T-helper 9 cell (primary cell): ENCODE measurements at places on chromosomes 12 and 14.

DNA sequence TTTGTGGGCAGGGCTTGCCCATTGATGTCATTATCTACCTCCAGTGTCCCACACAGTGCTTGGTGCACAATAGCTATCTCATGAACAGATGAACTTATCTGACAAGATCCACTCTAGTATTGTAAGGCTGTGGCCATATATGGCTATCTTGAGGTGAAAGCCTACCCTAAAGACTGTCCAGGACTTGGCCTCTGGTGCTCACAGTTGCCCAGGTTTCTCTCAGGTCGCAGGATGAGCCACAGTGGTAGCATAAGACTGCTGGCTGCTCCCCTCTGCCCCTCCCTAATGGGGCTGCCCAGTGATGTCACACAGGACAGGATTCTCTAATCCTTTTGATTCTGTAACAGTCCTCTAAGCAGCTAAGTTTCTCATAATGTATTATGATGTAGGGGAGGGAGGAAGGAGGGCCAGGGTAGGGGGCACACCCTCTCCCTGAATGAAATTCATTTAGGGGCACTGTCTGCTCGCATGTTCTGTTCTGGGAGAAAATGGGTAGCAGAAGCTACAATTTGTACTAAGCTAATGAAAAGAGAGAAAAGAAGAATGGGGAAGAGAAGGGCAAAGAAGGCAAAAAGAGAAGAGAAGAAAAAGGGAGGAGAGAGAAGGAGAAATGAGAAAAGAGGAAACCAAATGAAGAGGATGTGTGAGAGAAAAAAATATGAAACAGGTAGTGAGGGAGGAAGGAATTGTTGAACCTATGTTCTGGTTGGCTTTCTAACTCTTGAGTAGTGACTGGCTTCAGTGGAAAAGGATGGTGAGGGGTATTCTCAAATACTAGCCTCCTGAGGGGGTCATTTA, 3.4 kb upstream of the PPM1A start:
- no peak for DNase-seq

GRCh38 chr14:71764701-71765382, 167.4 kb upstream of the RGS6 start:
- no peak for DNase-seq

GRCh38 chr12:75823475-75823874, 208.1 kb downstream of the PHLDA1 start:
- DNase-seq: no peak

GRCh38 chr14:70366911-70367310, 7.4 kb upstream of the COX16 start:
- no peak for DNase-seq

DNA sequence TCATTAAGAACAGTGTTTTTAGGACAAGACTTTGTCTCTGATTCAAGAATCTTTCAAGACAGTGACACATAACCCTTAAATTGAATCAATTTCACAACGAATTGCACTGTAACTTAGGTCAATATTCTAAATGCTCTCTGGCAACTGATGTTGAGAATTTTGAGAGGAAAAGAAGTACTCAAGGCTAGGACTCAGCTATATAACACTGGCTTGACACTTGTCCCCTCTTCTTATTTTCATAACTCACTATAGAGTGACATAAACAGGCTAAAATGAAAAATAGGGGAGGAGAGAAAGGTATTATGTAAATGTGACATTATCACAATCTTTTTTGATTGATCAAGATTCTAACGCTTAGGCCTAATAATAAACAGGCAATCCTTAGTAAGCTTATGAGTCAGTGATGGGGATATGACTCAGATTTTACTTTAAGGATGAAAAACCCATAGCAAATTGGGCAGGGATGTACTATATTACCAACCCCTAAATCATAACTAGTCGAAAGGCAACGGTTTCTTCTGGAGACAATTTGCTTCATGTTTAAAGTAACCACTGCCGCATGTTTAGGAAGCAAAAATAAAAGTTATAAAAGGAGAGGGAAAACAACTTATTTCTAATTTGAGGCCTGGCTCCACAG, 10.9 kb downstream of the BTG1 start:
- no peak for DNase-seq

DNA sequence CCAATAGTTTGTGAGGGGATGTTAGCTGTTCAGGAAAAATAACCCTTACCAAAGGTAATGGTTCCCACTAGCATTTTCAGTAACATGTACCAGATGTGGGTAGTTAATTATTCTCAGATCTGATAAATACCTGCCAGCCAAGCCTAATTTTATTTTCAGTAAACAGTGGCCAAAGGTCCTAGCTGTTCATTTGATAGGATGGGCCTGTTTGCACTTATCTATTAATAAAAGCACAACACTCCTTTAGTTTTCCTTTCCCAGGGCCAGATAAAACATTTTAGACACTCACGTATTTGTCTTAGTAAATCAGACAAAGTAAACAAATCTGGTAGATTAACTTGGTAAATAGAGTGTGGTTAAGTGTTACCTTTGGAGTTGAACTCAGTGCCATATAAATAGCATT, 345.1 kb downstream of the RAD51B start:
- DNase-seq: no peak

GRCh38 chr12:30880061-30880460, 46.5 kb upstream of the TSPAN11 start:
- DNase-seq: no peak

DNA sequence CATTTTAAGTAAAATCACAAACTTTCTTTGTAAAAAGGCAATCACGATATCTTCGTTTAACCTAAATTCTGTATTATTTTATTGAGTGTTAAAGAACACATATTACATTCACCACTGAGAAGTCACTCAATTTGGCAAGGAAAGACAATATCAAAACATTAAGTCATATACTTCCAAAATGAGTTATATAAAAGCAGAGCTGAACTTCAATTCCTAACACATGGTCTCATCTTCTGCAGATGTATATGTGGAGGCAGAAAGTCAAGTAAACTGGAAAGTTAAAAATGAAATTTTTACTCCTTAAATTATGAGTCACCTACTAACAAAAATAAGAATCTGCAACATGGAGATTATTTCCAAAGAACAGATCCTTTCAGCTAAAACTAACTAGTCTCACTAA, 28.7 kb downstream of the BMAL2 start:
- no peak for DNase-seq

- DNase-seq: no peak
These were observed 22.0 kb upstream of the RCOR1 start for GRCh38 chr14:102570334-102570995.

DNA sequence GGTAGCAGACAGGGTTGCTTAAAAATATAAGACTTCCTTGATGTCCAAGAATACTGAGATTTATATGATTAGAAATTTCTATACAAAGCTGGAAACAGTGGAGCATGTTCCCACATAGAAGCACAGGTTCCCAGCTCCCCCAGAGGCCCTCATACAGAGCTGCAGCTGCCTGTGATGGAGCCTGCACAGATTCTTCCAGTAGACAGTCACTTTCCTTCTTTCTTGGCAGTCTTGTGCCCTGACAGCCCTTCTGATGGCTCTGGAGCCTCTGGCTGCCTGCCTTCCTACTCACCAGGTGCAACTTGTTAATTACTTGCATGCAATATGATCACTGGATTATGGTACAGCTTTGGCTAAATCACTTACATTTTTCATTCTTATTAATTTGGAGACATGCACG, 44.4 kb downstream of the BICD1 start:
- no peak for DNase-seq

DNA sequence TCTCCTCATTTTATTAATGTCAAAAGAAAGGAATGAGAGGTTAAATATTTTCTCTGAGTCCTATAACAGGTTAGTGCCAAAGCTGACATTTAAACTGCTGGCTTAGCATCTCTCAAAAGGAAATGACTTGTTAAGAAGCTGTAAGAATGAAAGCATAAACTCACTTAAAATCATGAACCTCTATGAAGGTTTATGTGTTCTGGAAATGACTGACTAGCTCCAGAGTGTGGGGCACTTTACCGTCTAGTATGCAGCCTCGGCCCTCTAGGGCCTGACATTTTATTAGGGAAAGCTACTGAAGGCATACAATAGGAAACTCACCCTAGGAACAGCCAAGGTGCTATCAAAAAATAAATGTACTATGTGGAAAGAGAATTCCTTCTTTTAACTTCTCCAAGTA, 35.1 kb downstream of the SPX start:
- no peak for DNase-seq

DNA sequence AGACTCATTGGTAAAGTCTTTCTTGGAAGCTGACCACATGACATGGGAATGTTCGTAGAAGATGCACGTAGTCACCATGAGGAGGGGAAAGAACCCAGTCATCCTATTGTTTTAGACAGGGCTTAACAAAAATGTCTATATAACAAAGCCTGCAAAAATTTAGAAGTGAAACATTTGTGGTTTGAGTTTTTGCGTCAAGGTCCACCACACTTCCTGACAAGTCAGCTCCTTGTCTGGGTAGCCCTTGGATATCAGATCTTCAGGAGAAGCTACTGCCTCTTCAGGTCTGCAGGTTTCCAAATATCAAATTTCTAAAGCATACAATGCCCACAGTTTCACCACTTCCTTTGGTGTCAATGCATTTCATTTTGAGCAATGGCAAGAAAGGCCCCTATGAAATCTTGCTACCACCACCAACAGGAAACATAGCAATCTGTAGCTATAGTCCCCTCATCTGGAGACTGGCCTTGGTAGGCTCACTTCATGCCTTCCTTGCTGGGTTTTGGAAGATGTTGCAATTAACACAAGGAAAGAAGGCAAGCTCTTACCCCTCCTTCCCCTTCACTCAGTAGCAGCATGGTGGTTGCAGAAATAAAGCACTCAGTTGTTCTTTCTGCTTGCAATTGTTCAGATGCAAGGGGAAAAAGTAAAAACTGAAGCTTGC, 235.2 kb downstream of the PCNX1 start:
- DNase-seq: no peak

DNA sequence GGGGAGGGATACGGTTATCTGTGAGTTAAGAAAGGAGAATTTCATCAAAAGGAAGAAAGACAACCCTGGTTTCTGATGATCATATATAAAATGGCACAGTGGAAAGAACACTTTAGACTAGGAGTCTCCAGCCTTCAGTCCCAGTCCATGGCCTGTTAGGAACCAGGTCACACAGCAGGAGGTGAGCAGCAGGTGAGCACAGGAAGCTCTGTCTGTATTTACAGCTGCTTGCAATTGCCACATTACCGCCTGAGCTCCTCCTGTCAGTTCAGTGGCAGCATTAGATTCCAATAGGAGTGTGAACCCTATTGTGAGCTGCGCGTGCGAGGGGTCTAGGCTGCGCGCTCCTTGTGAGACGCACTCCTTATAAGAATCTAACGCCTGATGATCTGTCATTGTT, 137.9 kb downstream of the BTG1 start:
- no peak for DNase-seq

DNA sequence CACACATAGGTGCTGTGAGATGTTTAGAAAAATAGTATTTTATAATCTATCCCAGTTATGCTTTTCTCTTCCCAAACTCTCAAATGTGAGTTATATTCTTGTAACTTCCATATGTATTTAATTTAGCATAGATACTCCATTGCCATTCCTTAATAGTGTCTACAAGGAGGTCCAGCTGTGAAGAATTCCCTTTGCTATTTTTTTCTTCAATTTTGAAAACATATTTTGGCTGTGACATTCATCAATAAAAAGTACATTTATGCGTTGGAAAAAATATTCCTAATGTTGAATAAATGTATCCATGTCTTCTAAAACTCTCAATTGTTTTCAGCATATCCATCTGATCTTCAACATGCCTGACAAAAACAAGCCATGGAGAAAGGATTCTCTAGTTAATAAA, 1402.0 kb upstream of the SEL1L start:
- DNase-seq: no peak

DNA sequence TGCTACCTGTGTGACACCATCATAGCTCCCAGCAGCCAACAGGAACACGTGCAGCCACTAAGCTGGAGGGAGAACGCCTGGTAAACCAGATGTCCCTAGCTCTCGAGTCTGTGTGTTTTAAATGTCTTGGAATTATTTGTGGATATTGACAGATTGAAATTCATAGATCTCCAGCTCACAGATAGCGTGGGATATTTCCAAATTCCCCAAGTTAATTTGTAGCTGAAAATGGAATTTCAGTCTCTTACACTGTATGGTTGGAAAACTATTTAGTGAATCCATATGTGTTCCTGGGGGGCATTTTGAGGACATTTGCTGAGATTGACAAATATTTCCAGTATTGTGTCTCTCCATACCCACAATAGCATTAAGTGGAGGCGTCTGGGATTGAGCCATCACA, 618.6 kb upstream of the TMEM132C start:
- no peak for DNase-seq

- no peak for DNase-seq
These were observed 203.7 kb downstream of the ETV6 start for GRCh38 chr12:11853126-11853525.

GRCh38 chr12:15823360-15824128, 34.4 kb upstream of the EPS8 start:
- DNase-seq: no peak

- DNase-seq: no peak
These were observed 160.6 kb downstream of the ZFP36L1 start for GRCh38 chr14:68632054-68632895.

DNA sequence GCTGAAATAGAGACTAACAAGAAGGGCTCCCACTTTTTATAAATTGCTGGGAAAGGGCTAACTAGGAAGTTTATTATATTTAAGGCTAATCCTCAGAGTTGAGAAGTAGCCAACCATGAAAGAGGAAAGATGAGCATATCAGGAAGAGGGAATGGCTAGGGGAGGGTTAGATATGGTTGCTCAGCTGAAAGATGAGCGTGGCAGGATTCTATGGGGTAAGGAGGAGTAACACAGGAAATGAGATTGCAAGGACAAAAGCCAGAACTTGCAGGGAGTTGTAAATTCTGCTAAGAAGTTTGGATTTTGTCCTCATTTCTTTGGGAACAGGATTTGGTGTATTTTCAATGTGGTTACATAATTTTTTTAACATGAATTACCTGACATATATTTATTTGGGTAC, 127.4 kb upstream of the ATP2B1 start:
- no peak for DNase-seq

DNA sequence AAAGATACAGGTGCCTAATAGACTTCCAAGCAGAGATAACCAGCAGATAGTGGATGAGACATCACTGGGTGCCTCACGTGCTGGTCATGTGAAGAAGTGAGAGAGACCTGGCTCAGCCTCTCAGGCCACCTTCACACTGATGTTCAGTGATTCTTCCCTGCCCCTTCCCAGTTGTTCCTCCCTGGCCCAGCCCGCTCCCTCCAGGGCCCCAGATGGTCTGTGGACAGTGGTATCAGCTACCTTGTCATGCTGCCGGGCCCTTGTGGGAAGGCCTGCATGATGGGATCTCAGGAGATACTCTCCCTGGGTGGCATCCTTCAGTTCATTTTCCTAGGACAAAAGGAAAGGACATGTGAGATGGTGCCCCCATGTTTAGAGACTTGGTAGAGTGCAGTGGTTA, 179.9 kb downstream of the PIWIL1 start:
- no peak for DNase-seq

- no peak for DNase-seq
These were observed 55.5 kb upstream of the DYRK2 start for GRCh38 chr12:67593041-67593440.

- DNase-seq: no peak
These were observed 425.8 kb upstream of the FOXG1 start for GRCh38 chr14:28340816-28341215.

- no peak for DNase-seq
These were observed 2.9 kb downstream of the BEGAIN start for GRCh38 chr14:100584056-100585031.
